ENCODE measurements at places on chromosomes 11 and 22.

DNA sequence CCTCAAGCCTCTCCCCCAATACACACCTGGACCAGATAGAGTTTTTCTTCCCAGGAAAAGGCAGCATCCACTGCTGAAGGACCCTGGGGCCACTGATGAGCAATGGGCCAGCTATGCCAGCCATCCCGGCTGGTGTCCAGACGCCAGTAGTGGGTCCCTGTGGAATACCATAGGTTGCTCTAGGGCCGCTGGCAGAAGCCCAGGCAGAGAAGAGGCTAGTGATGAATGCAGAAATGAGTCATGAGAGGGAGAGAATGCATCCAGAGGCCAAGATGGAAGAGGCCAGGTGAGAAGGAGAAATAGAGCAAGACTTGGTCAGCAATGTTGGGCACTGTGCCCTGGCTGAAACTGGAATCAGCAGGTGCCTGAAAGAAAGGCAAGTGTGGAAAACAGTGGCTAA is 8.9 kb downstream of the HPX start:
- DNase-seq = no peak

- no peak for DNase-seq
These were observed 165.2 kb upstream of the RAG2 start for GRCh38 chr11:36763187-36763586.

- no peak for DNase-seq
These were observed 5.1 kb upstream of the SEPTIN5 start for GRCh38 chr22:19709063-19709769.

- no peak for DNase-seq
These were observed 5.1 kb upstream of the TP53AIP1 start for GRCh38 chr11:128947773-128948172.

DNA sequence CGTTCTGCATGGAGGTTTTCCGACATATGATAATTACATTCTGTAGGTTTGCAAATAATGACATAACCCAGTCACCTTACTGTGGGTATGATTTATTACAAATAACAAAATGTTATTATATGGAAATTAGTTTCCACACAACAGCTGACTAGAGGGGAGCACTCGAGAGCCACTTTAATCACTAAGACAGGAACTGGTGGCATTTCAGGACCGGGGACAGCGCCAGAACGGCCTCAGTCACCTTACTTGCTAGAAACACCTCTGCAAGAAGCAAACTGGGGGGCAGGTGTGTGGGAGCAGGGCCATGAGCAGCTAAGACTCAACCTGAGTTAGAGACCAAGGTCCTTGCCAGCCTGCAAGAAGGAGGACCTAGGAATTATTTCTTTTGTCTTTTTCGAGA is 199.9 kb downstream of the DSCAML1 start:
- DNase-seq = no peak

DNA sequence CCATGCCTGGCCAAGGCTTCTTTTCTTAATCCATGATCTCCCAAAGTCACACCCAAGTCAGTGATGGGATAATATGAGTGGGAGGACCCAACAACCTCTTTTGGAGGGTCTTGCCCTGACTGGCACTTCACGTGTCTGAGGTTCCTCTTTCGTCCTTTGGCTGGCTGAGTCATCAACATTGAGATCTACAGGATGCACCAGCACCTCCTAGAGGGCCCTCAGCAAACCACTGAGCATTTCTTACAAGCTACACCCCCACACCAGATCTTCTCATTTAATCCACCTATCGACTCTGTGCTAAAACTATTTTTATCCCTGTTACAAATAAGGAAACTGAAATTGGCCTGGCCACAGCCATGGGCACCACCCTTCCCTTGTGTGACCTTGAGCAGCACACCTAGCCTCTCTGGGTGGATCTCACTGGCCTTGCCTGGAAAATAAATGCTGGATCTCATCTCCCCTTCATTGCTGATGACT is 63.4 kb downstream of the FLI1 start:
- peak; percentile 61 for DNase-seq

GRCh38 chr11:12897867-12898266 is 111.2 kb upstream of the RASSF10 start:
- DNase-seq = no peak

- no peak for DNase-seq
These were observed 86.3 kb downstream of the CCDC83 start for GRCh38 chr11:85941380-85941973.

DNA sequence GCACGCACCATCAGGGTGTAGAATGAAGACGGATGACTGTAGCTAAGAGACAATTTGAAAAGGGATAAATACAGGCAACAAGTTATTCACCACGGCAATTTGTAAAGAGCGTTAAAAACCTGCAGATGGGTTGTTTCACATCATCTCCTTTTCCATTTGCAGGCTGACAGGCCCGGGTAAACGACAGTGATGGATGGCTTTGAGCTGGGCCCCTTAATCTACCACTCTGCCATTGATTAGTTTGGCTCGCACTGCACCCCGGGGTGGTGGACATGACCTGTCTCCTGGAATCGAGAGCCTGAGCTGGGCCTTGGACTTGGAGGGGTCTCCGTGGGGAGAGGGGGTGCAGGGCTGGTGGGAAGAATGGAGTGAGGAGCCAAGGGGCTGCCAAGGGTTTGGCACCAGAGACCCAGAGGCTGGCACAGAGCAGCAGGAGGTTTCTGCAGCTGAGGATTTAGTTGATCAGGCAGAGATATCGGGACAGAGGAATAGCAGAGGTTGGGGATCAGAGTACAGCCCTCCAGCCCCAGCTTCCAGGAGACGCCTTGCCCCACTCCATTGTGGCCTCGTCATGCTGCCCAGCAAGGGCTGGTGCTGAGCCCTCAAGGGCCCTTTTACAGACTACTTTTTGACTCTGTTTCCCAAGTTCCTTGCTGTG is 110.6 kb upstream of the NECTIN1 start:
- DNase-seq = no peak

DNA sequence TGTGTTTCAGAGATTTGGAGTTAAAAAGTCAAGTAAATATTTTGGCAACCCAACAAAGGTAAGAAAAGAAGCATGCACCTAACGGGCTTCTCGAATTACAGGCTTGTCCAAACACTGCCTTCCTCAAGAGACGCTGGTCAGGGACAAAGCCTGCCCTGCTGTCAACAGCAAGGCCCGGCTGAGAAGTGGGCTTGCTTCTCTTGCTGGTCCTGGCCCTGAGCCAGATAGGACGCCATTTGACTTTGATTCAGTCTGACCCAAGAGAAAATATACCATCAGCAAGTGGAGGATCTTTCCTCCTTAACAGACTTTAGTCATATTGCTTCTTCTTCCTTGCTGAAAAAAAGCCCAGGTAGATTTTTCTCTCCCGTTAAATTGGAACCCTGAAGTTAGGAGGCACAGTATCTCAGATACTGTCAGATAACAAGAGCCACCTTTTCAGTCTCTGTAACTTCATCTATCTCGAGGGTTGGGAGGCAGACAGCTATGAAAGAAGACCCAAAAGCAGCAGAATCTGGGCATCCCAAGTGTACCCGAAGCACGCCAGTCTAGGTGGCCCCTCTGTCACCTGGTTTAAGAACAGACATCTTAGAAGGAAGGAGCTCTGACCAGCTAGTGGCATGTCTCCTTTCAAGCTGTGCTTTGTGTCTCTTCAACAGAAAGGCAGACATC is 57.5 kb downstream of the C22orf31 start:
- no peak for DNase-seq

GRCh38 chr22:32830957-32831356 is 29.5 kb downstream of the TIMP3 start:
- DNase-seq = no peak

DNA sequence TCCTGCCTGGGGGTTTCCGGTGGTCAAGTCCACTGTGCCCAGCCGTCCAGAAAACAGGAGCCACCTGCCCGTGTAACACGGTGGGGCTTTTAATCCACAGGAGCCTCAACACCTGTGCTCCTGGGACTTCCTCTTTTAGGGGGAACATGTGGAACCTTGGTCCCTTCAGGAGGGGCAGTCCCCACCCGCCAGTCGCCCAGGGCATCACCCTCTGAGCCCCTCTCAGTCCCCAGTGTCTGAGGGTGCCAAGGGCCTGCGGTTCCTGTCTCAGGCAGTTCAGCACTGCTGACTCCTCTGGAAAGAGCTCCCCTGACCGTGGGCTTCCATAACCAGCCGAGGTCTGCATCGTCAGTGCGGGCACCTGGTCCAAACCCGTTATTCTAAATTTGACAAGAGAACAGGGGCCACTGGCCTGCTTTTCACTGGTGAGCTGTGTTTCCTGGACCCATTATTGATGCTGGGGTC is 15.8 kb downstream of the KRTAP5-5 start:
- no peak for DNase-seq

GRCh38 chr22:50717709-50718351 is 20.2 kb upstream of the ACR start:
- no peak for DNase-seq

DNA sequence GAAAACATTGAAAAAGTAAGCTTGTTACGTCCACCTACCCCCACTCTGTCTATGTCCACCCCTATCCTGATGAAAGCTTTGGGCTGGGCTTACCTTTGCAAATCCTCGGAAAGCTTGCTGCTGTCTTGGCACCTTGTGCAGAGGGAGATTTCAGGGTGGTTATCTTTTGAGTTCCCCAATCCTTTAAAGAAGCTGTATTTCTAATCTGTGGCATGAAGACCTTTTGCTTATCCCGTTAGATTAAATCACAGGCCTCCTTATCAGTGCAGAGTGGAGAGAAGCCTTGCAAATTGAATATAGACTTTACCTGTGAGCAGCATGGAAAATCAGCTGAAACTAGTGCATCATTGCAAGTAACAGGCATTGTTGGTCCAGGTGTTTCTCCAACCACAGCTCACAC is 580.6 kb upstream of the ANO5 start:
- no peak for DNase-seq

DNA sequence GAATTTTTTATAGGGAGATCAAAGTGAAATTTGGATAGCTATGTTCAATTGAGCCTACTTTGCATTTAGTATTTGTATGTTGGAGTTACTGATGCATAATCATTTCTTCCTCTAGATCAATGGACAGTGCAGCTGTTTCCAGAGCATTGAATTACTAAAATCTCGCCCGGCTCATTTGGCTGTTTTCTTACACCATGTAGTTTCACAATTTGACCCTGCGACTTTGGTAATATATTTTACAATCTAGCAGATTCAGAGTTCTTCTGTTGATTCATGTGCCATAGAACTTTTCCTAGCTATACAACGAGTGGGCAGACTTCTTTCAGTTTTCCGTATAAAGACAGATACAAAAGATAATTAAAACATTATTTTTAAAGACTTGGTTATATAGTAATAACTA is 70.0 kb upstream of the GRIK4 start:
- DNase-seq = no peak

GRCh38 chr22:41914611-41915034 is 251 bp downstream of the SHISA8 start:
- no peak for DNase-seq

DNA sequence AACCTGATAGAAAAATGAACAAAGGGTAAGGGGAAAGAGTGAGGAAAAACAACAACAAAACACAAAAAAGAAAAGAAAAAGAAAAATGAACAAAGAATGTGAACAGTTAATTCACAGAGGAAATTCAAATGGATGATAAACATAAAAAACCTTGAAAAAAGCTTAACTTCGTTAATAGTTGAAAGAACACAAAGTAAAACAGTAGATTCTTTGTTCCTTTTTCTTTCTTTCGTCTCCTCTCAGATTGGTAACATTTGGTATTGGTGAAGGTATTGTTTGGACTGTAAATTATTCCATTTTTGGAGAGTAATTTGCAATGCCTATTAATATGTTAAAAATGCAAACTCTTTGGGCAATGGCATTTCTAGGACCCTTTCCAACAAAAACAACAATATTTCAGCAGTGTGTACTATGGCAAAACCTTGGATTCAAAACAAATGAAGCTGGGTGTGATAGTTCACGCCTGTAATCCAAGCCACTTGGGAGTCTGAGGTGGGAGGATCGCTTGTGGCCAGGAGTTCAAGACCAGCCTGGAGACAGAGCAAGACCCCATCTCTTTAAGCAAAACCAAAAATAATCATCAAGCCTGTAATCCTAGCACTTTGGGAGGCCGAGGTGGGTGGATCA is 3.3 kb upstream of the BACE1 start:
- no peak for DNase-seq

DNA sequence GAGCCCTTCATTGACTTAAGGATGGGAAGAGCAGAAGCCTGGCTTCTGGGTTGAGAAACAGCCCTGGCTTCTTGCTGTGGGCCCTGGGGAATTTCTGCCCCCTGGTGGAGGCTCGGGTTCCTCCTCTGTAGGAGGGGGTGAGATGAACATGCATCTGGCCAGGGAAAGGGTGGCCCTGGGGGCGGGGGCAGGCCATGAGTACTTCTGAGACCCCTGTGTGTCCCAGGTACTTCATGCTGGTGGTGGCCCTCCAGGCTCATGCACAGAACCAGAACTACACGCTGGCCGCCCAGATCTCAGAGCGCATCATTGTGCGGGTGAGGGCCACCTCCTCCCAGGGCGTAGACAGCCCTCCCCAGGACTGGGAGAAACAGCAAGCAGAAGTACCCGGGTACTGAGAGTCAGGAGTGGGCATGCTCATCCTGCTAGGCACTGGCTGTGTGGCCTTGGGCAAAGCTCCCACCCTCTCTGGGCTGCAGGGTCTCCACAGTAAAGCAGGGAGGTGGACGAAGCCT is 15.8 kb downstream of the TMEM258 start:
- peak; percentile 65 for DNase-seq

- DNase-seq = no peak
These were observed 456 bp downstream of the AAMDC start for GRCh38 chr11:77821349-77821851.

GRCh38 chr11:74442636-74443035 is 24.7 kb downstream of the KCNE3 start:
- no peak for DNase-seq

DNA sequence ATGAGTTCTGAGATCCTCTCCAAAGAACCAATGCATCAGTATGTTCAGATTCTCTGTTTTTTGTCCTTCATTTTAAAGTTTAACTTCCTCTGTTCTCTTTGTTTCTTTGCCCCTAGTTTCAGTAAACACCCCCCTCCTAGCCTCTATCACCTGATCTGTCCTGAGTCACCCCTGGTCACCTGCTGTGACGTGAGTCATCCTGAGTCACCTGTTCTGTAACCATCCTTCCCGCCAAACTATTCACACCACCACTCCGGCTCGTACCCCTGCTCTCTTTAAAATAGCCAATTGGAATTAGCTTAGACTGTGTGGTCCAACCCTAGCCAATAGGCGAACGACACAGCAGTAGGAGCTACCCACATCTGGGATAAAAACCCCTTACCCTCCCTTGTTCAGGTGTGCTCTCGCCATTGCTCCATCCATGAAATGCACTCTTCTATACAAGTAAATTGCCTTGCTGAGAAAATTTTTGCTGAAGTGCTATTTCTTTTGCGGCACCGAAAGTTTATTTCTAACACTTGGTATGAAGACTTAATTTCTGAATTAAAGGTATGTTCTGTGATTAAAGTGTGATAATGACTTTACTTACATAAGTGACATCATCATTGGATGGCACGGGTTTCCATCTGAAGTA is 318.4 kb downstream of the AASDHPPT start:
- DNase-seq = no peak

DNA sequence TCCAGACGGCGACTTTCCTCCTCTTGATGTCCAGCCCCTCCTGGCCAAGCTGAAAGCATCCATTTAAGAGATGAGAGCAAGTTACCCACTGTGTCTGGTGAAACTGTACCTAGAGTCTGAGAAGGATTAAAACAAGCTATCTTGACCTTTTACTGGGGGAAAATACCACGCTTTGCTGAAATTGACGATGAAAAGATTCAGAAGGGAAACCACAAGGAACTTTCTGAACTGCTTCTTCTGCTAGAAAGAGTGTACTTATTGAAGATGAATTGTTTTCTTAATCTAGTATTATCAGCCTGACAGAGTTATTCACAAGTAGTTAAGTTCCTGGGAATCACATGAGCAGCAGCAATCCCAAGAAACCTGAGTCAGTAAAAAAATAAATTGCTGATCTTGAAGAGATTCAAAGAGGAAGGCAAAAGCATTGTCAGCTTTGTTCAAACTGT is 13.1 kb upstream of the MS4A6A start:
- DNase-seq = no peak

- DNase-seq = no peak
These were observed 67.7 kb upstream of the HMGXB4 start for GRCh38 chr22:35189559-35189958.

All from KG1 (cell line).